Stimulated activated CD8-positive, alpha-beta memory T cell treated with anti-CD3 and anti-CD28 coated beads, Interleukin-7, amount 100 ng/mL, for 48 hours (primary cell): ENCODE measurements at places on chromosomes 4 and X.

- no peak for DNase-seq
Measured at GRCh38 chrX:118551426-118551825, 55.8 kb downstream of the DOCK11 start.

GRCh38 chr4:85370400-85371032 is 104.4 kb upstream of the ARHGAP24 start:
- DNase-seq = no peak

DNA sequence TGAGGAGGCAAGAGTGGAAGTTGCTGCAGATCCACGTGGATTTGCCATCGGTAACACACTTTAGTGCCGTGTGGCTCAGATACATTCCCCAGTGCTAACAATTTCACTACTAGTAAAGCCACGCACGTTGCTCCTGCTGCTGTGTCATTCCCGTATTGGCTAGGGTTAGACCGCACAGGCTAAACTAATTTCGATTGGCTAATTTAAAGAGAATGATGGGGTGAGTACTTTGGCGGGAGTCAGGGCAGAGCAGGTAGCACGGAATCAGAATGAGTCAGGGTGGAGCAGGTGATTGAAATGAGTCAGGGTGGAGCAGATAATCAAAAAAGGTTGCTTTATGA is 1337.5 kb downstream of the FSTL5 start:
- no peak for DNase-seq

- no peak for DNase-seq
Measured at GRCh38 chr4:2336659-2337058, 74.8 kb upstream of the MXD4 start.

DNA sequence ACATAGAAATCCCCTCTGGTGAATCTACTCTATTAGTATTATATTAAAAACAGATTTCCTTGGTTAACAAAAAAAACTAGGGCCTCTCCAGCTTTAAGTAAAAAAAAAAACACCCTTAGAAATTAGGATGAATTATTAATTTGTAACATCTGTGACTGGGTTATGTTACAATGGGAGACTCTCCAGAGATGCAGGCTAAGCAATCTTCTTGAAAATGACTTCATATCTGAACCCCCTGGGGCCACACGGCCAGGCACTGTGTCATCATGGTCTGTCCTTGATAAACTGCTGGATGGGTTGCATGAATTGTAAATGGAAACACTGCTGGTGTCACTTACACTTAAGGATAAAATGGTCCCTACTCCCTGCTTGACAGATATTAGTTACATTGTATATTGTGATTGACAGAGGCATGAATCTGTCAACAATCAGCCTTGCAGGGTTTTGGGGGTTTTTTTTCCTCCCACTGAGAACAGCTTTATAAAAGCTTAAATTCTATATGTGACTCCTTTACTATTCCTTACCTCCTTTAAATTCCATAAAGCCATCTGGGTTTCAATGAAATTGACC is 49.1 kb downstream of the PRKG2 start:
- DNase-seq = no peak

- DNase-seq = no peak
Measured at GRCh38 chr4:183670251-183670650, 11.2 kb downstream of the TRAPPC11 start.

GRCh38 chr4:182085051-182085480 is 158.1 kb upstream of the TENM3 start:
- DNase-seq = no peak
